CD4-positive, alpha-beta T cell treated with Interleukin-15 for 4 hours (primary cell): ENCODE measurements at places on chromosomes 3 and 15.

GRCh38 chr15:62248277-62248984, 83.3 kb upstream of the C2CD4B start:
- no peak for DNase-seq

DNA sequence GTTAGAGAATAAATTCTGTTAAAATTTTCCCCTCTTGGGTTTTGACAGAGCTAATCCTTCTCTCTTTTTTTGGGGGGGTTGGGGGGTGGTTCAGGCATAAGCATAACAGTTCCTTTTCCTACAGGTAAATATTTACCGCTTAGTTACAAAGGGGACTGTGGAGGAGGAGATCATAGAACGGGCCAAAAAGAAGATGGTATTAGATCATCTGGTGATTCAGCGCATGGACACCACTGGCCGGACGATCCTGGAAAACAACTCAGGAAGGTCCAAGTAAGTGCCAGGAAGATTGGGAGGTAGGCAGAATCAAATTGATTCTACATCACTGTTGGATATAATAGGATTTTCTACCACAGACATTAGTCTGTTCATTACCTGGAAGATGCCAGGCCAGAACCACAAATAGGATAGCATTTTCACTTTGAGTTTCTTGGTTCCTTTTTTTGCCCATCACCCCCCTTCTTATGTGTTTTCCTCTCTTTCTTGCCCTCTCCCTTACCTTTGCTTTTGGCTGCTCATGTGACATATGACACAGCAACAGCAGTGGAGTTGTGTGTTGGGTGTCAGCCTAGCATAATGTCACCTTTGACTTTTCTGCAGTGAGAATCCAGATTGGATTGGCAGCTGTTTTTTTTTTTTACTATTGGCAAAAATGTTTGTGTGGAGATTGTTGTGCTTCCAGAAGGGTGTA, 79.0 kb downstream of the CHD2 start:
- no peak for DNase-seq

DNA sequence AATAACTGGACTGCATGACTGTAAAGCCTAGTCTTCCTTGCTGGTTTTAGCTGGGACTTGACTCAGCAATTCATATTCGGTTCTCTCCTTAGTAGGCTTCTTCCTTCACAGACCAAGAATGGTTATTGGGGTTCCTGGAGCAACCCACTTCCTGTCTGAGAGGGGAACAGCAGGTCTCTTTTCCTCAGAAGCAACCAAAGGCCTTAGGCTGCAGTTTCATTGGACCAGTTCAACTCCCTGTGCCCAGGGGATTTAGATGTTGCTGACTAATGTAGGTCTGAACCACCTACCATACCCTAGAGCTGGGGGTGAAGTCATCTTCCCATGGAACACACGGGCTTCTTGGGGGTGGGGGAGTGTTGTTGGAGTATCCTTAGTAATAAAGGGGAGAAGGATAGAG, 84.0 kb upstream of the SKOR1 start:
- no peak for DNase-seq

- no peak for DNase-seq
Measured at GRCh38 chr3:150797155-150797554, 34.2 kb upstream of the SIAH2 start.

- no peak for DNase-seq
Measured at GRCh38 chr3:102089239-102089638, 239.9 kb downstream of the NFKBIZ start.

GRCh38 chr3:155218462-155218861, 75.0 kb downstream of the STRIT1 start:
- DNase-seq, result no peak

GRCh38 chr3:63324621-63325020, 46.5 kb downstream of the SYNPR start:
- no peak for DNase-seq

- no peak for DNase-seq
Measured at GRCh38 chr15:37055481-37055880, 44.9 kb downstream of the MEIS2 start.

- no peak for DNase-seq
Measured at GRCh38 chr3:66452303-66453011, 48.4 kb downstream of the LRIG1 start.

- DNase-seq, result no peak
Measured at GRCh38 chr3:115698851-115699591, 75.7 kb downstream of the GAP43 start.

DNA sequence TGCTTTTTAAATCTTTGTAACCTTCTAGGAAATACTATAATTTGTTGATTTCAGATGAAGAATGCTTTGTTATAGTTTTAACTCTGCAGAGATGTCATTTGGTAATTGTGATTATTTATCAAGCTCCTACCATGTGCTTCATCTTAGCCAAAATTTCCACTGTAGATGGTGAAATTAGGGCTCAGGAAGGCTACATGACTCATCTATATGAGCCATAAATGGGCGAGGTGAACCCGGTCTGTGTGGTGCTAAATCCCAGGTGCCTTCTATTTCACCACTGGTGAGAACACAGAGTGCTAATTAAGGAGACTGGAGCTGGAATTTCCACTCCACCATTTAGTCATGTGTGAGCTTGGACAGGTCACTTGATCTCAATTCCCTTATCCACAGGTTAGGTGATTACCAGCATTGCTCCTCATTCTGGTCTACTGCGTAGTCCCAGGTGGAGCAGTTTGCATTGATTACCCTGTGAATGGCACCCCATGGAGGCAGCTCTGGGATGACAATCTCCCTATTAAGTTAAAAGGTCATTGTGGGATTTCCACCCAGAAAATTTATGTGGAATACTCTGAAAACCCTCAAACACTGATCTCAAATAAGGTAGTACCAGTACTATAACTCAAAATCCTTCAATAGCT, 2.8 kb upstream of the CCR3 start:
- no peak for DNase-seq

- DNase-seq, result peak; percentile 88
Measured at GRCh38 chr3:189132231-189132671, 39.5 kb upstream of the TPRG1 start.

- DNase-seq, result no peak
Measured at GRCh38 chr3:69987833-69988232, 11.7 kb upstream of the SAMMSON start.

- no peak for DNase-seq
Measured at GRCh38 chr3:157329551-157329950, 107.1 kb upstream of the PTX3 start.

DNA sequence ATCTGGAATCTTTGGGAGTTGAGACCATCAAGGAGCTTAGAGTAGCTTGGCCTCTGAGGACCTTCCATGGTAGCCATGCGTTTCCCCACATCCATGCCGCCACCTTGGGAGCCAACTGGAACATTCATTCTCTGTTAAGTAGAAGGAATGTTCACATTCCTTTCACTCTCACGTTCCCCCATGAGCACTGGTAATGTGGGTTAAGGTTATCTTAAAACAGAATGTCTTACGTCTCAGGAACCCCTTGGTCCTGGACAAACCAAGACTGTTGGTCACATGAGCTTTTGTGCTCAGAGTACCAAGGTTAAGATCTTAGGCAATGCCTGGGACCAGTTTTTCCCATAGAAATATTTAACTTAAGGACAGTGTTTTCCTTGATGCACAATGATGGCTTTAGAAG, 211.7 kb upstream of the UBE2E1 start:
- no peak for DNase-seq

GRCh38 chr15:70182858-70183695, 85.4 kb upstream of the TLE3 start:
- DNase-seq, result no peak

DNA sequence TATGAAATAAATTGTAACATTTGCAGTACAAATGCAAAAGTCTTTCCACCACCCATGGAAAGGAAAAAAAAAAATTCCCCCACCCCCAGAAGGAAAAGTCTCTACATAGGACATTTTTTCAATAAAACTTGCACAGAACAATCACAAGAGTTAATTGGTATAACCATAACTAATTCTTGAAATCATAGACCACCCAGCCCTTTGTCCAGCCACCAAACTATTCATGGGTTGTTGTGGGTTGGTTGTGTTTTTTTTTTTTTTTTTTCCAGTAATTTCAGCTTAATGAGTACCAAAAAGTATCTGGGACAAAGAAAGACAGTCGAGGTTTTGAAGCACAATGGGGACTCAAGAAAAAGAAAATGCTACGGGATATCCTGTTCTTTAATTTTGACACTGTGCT, 355.0 kb upstream of the ROBO2 start:
- DNase-seq, result no peak

- no peak for DNase-seq
Measured at GRCh38 chr15:58381697-58382096, 50.1 kb upstream of the LIPC start.

DNA sequence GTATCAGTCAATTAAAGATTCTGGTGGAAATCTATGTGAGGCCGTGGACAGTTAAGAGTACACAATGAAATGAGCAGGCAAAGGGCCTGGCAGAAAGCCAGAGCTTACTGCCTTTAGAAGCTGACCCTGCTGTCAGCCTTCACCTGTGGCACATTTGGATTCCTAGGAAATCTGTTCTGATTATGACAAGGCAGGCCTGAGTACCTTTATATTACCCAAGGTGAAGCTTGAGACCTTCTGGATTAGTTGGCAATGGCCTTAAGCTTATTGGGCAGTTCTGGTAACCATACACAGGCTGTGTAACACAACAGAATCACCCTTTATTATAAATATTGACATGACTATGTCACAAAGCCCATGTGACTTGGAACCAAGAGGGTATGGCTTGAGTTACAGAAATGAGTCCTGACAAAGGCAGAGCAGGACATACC, 43.2 kb downstream of the NBEAL2 start:
- no peak for DNase-seq

DNA sequence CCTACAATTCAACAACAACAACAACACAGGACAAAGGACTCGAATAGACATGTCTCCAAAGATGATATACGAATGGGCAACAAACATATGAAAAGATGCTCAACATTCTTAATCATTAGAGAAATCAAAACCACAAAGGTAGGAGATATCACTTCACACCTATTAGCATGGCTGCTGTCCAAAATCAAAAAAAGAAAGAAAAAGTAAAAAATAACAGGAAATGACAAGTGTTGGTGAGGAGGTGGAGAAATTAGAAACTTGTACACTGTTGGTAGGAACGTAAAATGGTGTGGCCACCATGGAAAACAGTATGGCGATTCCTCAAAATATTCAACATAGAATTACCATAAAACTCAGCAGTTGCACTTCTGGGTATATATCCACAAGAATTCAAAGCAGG, 312.3 kb upstream of the STT3B start:
- no peak for DNase-seq

GRCh38 chr3:128624526-128625138, 26.0 kb downstream of the RPN1 start:
- no peak for DNase-seq

DNA sequence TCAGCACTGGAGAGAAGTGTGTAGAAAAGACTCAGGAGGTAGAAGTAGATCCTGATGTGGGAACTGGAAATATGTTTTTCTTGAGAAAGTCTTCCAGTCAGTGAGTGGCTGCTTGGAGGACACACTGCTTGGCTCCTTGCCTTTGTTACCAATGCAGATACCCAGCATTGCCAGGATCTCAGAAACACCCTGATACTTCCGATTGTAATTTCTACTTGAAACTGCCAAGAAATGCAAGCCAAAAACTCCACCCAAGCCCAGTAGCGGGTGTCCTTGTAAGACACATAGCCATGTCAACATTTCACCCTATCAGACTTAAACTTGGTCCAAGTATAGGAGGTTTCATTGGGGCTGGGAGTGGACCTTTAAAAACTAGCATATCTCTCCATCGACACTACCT, 141.8 kb downstream of the ALDH1A2 start:
- DNase-seq, result no peak

DNA sequence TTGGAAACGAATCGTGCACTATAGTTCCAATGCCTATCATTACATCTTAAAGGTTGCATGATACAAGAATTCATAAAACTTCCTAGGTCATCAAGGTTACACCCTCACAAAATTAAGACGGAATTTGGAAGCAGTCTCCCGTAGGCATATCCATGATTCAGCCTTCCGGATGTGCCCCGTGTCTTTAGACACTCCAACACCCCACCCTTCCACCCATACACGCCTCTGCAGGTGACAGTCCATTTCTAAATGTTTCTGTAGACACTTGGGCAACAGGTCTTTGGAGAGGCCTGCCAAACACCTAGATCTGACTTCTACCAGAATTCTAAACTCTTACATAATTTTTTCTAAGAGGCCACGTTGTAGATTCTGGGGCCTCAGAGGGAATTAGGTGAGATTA, 49.8 kb downstream of the LDHAL6B start:
- no peak for DNase-seq

DNA sequence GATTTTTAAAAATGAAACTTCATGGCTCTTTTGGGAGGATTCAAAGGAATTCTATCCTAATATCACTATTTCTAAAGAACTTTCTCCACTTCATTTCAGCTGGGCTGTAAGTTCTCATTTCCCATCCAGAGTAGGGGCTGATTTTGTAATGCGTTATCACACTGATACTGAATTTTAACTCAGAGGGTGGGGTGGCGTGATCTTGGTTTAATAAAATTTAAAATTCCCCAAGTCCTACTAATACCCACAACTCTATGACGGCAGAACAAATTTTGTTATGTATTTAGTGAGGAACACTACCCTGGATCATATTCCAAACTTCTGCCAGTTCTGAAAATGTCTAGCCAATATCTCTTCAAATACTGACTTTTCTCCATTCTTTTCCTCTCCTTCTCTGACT, 92.7 kb downstream of the ASB7 start:
- no peak for DNase-seq

DNA sequence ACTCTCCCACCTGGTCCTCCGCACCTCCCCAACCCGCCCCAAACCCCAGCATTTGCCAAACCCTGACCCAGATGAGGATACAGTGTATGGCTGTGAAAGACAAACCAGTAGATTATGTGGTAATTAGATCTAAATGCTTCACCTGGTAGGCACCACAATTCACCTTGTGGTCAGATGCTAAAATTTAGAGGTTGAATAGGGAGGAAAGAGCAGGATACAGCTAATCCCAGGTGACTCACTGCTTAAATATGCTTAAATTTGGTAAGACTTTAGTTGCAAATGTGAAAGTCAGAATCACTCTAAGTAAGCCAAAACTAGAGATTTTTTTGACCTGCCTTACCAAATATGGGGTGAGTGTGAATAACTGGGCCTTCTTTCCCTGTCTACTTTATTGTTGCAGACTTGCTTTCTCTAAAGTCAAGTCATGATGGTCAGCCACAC, 105.5 kb downstream of the MME start:
- no peak for DNase-seq

GRCh38 chr15:96042734-96043224, 287.7 kb upstream of the NR2F2 start:
- no peak for DNase-seq

GRCh38 chr3:138442433-138442832, 8.0 kb downstream of the ESYT3 start:
- no peak for DNase-seq

- DNase-seq, result no peak
Measured at GRCh38 chr15:69701198-69701597, 248.6 kb downstream of the RPLP1 start.

GRCh38 chr3:20739814-20740213, 553.8 kb upstream of the SGO1 start:
- DNase-seq, result no peak
